ENCODE measurements at places on chromosomes 3 and 15. TPM values are rescaled to one million over a fixed set of nuclear protein-coding genes. Genes with fewer than 3 reads are reported as not detected.

The BOC gene
- 12.1 TPM for total RNA-seq

The CFAP100 gene
- total RNA-seq: not detected

The SYNM gene
- total RNA-seq: 37.0 TPM

The COLQ gene
- 1.1 TPM for total RNA-seq

The SAMD7 gene
- total RNA-seq: not detected

- DNase-seq: no peak
Observed at GRCh38 chr15:73930371-73930770, 4.1 kb downstream of the LOXL1 start.

- DNase-seq: no peak
Observed at GRCh38 chr3:52801839-52802238, 7.2 kb downstream of the ITIH3 start.

DNA sequence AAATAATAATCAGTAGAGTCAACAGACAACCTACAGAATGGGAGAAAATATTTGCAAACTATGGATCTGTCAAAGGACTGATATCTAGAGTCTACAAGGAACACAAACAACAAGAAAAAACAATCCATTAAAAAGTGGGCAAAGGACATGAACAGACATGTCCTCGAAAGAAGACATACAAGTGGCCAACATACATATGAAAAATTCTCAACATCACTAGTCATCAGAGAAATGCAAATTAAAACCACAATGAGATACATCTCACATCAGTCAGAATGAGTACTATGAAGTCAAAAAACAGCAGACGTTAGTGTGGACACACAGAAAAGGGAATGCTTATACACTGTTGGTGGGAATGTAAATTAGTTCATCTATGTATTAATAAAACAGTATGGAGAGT is 33.7 kb downstream of the SLC2A2 start:
- no peak for DNase-seq

DNA sequence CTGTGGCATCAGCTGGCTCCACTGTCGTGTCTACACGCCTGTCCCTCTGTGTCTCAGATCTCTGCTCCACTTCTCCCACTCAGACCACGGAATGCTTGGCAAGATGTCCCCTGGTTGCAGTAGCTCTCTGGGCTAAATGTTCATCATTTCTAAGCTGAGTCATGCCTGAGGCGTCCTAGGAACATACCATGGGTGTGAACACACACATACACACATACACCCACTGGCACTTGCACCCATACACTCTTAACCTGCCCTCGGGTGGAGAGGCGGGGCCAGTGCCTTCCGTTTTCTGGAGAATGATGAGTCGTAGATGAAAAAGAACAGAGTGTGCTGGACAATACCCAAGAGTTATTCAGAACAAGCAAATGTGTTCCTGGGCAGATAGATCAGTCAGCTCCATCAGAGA is 72.4 kb downstream of the SENP2 start:
- no peak for DNase-seq

DNA sequence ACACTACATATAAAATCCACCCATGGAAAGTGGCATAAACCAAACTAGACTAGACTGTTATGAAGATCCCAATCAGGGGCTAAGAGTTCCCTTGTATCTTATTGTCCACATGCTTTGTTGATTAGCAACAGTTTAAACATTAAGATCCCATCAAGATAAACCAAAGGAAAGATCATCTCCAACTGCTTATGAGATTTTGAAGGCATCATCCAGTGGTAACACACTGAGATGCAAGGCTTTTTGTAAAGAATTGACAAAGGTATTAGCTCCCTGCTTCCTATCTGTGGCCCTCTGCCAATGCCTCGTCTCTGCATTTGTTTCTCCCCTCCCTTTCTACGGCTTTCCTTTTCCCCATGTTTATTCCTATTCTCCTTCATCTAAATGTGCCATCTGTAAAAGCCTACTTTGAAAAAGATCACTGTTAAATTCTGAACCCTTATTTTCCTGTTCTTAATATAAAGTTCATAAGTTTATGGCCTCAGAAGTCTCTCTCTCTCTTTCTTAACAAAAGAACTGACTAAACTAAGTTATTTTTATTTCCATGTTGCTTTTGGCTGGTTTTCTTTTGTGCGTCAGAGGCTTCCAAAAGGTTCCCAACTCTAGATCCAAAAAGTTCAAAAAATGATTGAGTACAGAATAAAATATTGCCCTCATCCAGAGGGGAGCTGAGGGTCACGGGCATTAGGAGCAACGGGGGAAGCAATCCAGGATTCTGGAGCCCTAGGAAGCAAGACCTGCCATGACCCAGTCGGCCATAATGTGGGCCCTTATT is 5.5 kb downstream of the PLD1 start:
- no peak for DNase-seq

- DNase-seq: no peak
Observed at GRCh38 chr15:64089543-64090280, 3.9 kb downstream of the CIAO2A start.

DNA sequence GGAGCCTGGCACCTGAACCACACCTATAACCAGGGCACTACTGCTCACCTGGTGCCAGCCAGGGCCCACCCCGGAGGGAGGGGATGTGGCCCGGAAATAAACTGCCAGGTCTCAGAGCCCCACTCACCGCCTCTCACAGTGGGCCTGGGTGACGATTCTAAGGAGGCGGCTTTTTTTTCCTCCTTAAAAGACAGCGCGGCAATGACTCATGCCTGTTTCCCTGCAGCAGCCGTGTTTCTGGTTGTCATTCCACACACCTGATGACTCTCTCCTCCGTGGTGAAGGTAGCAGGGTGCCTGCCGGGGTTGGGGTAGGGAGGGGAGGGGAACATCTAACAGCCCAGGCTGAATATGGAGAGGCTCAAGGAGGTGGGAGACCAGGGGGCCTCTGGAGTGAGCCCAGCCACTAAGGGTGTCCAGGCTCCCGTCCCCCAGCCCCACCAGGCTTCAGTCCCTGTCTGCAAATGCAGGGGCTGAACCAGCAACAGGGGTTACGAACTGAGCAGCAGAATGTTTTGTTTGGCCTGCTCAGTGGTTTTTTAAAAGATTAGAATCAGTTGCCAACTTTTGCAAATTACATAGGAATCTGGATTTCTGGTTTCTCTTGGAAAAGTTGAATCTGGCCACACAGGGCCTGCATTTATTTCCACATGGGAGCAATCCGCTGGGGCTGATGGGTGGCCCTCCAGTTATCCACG is 127.3 kb upstream of the LINGO1 start:
- no peak for DNase-seq
